ENCODE measurements at places on chromosomes 6 and 20. TPM values are rescaled to one million over a fixed set of nuclear protein-coding genes. Genes with fewer than 3 reads are reported as not detected.

GRCh38 chr6:70160276-70160675 is 142.6 kb downstream of the COL9A1 start:
- DNase-seq: no peak

- DNase-seq: no peak
These were observed 24.8 kb downstream of the PHF20 start for GRCh38 chr20:35796571-35796970.

GRCh38 chr6:95243053-95243452 is 334.3 kb upstream of the MANEA start:
- no peak for DNase-seq

DNA sequence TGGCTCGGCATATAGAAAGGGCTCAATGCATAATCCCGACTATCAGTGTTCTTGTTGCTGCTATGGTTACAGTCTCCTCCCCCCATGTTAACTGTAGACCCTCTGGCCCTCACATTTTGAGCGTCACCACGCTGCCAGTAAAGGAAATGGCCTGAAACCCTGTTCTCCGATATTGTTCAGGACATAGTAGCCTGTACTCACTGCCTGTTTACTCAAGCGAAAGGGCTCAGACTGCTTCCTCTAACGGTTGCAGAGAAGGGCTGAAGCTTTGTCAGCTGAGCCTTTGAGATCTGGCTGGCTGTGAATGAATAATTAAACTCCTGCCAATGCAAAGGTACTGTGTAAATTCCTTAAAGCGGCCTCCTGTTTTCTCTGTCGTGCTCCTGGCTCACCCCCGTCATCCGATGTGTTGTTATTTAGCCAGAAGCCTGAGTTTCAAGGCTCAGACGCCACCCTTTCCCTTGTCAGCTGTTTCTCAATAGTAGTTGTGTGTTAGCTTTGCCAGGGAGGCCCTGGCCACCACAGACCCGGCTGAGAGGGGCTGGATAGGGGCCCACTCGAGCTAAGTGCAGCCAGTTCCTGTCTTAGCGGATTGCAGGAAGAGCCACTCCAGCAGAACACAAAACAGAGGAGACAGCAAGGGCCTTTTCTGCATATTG is 31.2 kb upstream of the RALGAPA2 start:
- DNase-seq: no peak

DNA sequence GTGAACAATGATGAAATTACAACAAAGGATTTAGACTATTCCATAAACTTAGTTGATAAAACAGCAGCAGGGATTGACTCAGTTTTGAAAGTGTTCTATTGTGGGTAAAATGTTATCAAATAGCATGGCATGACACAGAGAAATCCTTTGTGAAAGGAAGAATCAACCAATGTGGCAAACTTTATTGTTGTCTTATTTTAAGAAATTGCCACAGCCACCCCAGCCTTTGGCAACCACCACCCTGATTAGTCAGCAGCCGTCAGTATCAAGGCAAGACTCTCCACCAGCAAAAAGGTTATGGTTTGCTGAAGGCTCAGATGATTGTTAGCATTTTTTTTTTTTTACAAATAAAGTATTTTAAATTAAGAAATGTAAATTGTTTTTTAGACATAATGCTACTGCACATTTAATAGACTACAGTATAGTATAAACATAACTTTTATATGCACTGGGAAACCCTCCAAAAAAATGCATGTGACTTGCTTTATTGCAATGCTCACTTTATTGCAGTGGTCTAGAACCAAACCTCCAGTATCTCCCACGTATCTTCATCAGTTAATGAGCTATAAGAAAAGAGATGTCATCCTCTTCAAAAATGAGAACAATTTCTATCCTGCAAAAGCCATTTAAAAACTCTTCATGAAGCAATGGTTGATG is 162.7 kb downstream of the SOBP start:
- no peak for DNase-seq

DNA sequence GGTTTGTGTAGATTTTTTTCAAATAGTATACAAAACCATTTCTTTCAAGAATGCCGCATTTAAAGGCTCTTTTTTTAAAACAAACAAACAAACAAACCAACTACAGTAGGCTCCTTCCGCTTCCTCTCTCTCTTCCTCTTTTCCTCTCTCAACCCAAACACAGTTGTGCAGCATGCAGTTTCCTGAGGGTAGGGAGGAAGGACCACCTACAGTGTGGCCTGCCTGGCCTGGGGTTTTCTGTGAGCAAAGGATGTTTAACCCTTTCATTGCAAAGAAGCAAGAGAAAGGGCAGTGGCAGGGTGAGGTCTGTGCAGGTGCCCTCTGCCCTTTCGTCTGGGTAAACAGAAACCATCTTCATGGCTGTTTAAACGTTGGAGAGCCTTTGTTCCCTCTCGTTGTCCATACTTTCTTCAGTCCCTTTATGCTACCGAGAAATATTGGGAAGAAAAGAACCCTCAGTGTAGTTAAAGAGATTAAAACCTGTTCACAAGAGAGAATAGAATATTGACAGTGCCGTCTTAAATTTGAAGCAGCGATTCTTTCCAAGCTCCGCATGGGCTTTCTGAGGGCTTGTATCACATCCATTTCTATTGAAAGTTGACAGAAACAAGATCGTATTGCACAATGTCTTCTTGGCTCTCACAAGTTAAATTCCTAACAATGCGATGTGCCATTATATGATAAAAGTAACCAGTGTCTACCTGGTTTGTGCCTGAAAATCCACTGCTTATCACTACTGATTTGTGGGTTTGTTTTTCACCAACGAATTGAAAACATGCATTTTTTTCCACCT is 215.5 kb upstream of the SNX9 start:
- no peak for DNase-seq

- no peak for DNase-seq
These were observed 7.1 kb downstream of the TDP2 start for GRCh38 chr6:24659561-24659960.

GRCh38 chr6:166624275-166624674 is 2.8 kb downstream of the RPS6KA2 start:
- DNase-seq: no peak

DNA sequence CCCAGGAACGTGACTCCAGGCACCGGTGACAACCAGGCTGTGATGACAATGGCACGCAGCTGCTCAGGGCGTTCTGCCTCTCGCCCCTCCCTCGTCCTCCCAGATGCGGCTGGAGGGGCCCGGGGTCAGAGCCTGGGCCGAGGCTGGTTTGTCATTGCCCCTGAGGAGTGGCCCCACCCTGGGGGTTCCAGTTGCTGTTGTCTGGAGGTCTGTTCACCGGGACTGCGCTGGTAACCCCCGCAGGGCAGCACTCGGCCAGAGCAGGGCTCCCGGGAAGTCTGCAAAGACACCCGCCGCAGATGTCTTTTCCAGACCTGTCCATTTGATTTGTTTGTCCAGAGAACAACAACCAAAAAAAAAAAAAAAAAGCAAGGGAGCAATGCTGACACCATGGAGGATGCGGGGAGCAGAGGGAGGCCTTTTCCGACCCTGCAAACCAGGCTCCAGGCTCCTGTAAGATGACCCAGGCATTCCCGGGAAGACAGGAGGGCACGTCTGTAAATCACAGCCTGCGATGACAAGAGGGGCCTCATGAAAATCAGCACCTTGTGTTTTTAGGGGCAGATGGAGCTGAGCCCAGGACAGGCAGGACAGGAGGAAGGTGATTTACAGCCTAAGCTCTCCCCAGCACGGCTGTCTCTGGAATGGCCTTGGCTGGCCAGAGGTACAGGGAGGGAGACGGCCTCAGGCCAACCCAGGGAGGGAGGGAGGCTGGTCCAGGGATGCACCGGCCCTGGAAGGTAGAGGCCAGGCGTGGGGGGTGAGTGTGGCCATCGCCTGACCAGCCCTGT is 189.3 kb downstream of the ERMARD start:
- no peak for DNase-seq

GRCh38 chr6:79384845-79385244 is 150.4 kb upstream of the HMGN3 start:
- DNase-seq: no peak

- DNase-seq: no peak
These were observed 30.4 kb downstream of the C6orf89 start for GRCh38 chr6:36916126-36916525.

DNA sequence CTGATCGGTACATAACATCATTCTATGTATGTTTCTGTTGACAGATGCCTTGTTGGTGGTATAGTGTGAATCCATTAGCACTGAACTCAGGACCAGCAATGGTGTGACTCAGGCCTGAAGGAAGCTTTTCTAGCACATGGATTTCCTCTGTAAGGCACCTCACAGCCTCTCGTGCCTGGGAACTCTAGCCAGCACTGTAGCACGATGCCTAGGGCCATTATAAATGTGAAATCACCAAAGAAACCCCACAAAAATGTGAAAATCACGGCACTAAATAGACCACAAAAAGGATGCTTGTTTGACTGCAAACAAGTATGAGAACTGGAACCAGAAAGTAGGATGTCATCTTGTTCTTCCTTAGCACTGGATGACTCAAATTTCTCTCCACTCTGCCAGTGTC is 63.7 kb upstream of the NKX2-2 start:
- no peak for DNase-seq

GRCh38 chr20:2293971-2294370 is 1.8 kb upstream of the TGM3 start:
- DNase-seq: no peak

DNA sequence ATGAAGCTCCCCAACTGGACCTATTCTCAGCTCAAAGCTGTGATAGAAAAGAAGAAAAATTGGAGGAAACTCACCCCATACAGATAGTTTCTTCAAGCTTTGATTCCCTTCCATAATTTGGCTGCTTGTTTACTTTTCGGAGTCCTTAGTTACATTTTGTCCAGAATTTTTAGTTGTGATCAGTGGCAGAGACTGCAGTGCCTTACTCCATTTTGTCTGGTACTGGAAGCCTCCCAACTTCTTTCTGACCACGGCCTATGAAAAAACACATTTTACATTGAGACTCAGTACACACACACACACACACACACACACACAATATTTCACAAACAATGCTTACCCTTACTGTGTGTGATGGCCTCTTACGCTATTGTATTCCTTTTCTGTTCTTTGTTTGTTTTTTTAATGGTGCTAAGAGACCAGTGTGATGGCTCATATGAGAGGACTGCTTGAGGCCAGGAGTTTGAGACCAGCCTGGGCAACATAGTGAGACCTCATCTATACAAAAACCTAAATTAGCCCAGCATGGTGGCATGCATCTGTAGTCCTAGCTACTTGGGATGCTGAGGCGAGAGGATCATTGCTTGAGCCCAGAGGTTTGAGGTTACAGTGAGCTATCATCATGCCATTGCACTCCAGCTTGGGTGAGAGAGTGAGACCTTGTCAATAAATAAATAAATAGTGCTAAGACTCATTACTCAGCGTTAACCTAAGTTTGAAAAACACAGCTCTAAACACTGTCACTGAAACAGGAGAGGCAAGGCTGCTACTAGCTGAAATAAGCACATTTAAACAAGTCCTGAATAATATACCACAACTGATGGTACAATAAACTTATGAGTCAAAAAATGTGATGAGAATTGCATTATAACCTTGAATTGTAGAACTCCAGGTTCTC is 13.8 kb upstream of the RNF8 start:
- DNase-seq: no peak

DNA sequence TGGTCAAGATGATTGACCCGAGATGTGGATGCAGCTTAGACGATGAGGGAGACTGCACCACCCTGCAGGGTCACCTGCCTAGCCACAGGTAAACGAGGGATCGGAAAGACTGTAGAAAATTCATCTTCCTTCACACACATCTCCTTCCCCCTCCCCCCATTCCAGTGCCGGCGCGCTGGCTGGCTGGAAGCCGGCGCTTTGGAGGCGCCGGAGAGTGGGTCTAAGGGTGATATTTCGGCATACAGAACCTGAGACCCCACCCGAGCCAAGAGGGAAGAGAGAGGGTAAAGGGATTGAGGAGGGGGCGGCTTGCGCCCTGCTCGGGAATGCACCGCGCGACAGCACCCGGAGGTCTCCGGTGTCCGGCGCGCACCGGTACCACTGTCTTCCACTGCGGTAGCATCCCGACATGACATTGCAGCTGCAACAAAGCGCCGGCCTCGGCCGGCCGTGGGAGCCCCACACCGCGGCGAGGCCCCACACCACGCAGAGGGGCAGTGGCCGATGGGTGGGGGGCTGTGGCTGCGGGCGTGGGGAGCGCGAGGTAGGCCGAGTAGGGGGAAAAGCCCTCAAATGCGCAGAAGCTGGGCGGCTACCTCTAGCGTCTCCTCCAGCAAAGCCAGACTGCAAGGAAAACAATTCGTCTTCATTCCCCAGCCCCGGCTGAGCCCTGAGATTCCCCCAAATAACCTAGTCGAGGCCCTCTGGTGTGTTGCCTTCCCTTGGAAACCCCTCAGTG is 984 bp downstream of the TNFRSF21 start:
- no peak for DNase-seq

DNA sequence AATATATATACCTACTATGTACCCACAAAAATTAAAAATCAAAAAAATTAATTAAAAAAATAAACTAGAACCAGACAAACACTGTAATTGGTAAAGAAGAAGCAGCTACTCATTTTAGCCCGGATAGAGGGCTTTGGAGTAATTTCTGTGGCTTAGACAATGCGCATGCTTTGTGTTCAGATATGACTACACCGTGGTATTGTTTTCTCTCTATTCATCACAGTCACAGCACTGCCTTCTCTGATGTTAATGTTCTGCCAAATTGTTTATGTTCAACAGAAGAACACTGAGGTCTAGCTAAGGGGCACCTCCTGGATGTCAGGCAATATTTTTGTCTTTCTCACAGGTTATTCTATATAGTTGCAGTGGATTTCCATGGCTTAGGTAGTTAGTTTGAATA is 77.5 kb upstream of the GJE1 start:
- no peak for DNase-seq

Gene SMLR1
- total RNA-seq: not detected

Gene PLTP
- total RNA-seq: 2.8 TPM

Gene CRYBG1
- 34.9 TPM for total RNA-seq

Gene TSPO2
- total RNA-seq: not detected

Gene NOX3
- not detected for total RNA-seq

Gene KCNQ2
- total RNA-seq: not detected

All from activated CD8-positive, alpha-beta T cell treated with anti-CD3 and anti-CD28 coated beads, Interleukin-2, amount 10 ng/mL, durations not matched to agents 7 days and 5 days (primary cell).